ENCODE measurements at places on chromosomes 11 and 22.
A peak's percentile ranks its signal among the peaks of the same experiment; 100 is the strongest.

- DNase-seq, result peak; percentile 83
These were observed 10.9 kb upstream of the APOBEC3C start for GRCh38 chr22:39003165-39003638.

- DNase-seq, result no peak
These were observed 1359.5 kb downstream of the TBC1D22A start for GRCh38 chr22:48121984-48122383.

GRCh38 chr11:127902382-127902781 lies 685.0 kb downstream of the ETS1 start:
- no peak for DNase-seq

GRCh38 chr22:47626428-47627390 lies 864.3 kb downstream of the TBC1D22A start:
- no peak for DNase-seq

DNA sequence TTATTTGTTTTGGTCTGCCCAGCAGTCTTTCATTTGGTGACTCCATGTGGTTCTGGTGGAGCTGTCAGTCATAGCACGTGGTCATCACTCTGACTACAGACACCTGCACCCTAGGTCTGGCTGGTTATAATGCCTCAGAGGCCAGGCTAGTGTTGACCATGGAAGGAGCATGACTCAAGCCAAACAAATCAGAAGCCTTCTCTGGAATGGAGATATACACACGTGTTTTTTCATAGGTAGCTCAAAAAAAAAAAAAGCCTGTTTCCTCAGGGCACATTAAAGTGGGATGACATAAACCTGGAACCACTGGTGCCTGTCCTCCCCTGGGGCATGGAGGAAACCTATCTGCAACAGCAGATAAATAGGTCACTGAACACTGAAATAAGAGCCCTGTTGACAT lies 8.1 kb upstream of the PLAAT3 start:
- DNase-seq, result no peak

GRCh38 chr11:113549611-113550578 lies 74.7 kb upstream of the DRD2 start:
- DNase-seq, result no peak

DNA sequence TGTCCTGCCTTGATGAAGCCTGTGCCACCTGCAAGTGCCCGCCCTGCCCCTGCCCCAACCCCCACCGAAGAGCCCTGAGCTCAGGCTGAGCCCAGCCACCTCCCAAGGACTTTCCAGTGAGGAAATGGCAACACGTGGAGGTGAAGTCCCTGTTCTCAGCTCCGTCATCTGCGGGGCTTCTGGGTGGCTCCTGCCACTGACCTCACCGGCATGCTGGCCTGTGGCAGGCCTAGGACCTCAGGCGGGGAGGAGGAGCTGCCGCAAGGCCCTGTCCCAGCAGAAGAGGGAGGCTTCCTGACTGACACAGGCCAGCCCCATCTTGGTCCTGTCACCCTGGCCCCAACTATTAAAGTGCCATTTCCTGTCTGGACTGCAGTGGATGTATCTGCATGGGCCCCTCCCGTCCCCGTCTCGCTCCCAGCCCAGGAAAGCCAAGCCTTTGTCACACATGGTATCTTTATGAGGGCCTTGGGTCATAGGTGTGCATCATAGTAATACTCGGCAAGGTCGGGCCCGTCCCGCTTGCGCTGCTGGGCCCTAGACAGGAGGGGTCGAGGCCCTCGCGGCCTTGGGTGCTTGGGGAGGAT lies 882 bp downstream of the FREY1 start:
- DNase-seq, result no peak

- no peak for DNase-seq
These were observed 35.9 kb downstream of the EFCAB6 start for GRCh38 chr22:43776081-43776670.

GRCh38 chr11:106061249-106061784 lies 15.8 kb downstream of the KBTBD3 start:
- DNase-seq, result no peak

GRCh38 chr11:119121811-119122124 lies 388 bp downstream of the HINFP start:
- DNase-seq, result no peak

- DNase-seq, result peak; percentile 72
These were observed 48.7 kb upstream of the TEAD1 start for GRCh38 chr11:12625438-12626071.

DNA sequence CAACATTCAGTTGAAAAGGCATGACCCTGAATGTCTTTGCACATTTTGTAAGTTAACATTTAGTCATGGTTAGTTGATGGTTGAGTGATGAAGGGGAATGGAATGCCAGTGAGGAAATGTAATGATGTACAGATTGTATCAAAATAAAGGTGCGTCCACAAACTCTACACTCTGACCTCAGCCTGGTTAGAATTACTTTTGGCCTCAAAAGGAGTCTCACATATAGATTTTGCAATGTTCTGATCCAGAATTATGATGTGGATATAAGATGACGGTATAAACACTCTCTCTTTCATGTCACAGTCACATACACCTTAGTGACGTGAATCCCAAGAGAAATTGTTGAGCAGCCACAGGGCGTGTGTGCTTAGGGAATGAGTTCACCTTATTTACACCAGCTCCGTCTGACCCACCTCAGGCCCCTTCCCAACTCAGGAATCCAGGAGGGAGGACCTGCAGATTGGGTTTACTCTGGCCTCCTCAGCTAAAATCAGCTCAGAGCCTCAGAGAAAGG lies 100.1 kb downstream of the RDX start:
- DNase-seq, result no peak

DNA sequence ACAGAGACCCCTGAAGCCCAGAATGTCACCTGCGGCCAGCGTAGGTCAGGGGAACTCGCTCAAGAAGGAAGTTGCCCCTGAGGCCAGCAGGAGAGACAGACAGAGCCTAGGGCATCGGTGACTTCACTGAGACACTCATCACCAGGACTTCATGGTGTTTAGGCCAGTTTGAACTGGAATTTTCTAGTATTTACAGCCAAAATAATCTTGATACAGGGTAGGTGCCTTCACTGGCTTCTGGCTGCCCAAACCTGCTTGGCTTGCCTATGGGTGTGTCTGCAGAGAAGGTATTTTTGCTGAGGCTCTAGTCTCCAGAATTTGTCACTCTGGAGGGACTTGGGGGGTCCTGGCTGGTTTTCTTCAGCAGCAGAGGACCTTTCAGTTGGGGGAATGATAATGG lies 86.6 kb downstream of the FBXO7 start:
- DNase-seq, result no peak

- no peak for DNase-seq
These were observed 21.7 kb downstream of the POU2AF1 start for GRCh38 chr11:111357150-111358037.

DNA sequence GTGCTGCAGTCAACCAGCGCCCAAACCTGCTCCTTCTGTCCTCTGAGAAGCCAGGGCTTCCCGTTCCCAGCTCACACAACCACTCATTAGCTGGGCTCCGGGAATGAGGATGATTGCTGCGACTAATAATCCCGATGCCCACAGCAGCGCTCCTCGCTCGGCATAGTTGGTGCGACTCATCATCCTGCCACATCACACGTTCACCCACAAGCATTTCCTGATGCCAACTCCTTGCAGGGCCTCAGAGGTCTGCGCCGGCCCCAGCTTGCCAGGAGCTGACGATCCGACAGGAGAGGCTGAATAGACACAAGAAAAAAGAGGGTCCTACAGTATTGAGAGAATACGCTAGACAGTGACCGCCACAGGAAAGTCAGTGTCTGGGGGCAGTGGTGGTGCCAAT lies 10.6 kb upstream of the CSNK1E start:
- DNase-seq, result no peak

- DNase-seq, result no peak
These were observed 716 bp downstream of the AMOTL1 start for GRCh38 chr11:94768602-94769541.

- no peak for DNase-seq
These were observed 590 bp upstream of the IGF2 start for GRCh38 chr11:2139621-2140337.

DNA sequence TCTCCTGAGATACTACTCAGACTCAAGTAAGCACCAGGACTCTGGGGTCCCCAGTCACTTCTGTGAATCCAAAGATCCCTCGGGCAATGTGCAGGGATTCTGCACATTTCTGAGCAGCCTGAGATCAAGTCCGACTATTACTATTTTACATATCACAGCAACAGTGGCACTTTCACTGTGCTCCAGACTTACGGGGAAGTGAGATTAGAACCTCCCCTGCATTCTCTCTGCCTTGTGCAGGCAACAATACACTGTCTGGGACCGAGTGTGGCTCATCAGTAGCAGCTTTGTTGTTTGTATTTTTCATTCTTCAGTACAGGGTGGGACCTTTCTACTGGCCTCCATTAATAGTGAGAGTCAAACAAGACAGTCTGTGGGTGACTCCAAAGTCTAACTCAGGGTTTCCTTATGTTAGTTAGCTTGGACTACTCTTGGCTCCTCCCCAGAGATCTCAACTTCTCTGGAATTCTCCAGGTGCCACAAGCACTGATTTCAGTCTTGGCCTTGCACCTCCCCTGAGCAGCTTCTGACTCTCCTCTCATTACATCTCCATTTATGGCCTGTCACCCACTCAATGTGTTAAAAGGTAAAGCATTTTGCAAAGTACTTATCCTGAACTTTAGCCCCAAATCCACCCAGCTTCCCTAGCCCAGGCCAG lies 76.2 kb upstream of the TOP3B start:
- DNase-seq, result no peak

GRCh38 chr22:44360668-44361381 lies 48.1 kb upstream of the SHISAL1 start:
- peak; percentile 82 for DNase-seq

GRCh38 chr11:113632981-113633380 lies 73.1 kb downstream of the TMPRSS5 start:
- peak; percentile 79 for DNase-seq

DNA sequence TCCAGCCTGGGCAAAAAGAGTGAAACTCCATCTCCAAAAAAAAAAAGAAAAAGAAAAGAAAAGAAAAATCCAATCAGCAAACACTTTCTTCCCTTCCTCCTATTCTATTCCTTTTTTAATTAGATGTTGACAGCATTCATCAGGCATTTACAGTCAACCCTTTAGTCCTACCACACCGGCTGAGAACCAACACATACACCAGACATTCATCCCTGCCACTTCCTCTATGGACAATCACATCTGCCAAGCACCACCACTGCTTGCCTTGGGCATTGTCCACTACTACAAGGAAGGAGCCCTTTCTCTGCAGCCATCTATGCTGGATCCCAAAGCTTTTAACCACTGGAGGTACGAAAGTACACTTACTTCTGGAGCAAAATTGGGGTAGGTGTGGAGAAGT lies 9.4 kb upstream of the SLN start:
- DNase-seq, result no peak

DNA sequence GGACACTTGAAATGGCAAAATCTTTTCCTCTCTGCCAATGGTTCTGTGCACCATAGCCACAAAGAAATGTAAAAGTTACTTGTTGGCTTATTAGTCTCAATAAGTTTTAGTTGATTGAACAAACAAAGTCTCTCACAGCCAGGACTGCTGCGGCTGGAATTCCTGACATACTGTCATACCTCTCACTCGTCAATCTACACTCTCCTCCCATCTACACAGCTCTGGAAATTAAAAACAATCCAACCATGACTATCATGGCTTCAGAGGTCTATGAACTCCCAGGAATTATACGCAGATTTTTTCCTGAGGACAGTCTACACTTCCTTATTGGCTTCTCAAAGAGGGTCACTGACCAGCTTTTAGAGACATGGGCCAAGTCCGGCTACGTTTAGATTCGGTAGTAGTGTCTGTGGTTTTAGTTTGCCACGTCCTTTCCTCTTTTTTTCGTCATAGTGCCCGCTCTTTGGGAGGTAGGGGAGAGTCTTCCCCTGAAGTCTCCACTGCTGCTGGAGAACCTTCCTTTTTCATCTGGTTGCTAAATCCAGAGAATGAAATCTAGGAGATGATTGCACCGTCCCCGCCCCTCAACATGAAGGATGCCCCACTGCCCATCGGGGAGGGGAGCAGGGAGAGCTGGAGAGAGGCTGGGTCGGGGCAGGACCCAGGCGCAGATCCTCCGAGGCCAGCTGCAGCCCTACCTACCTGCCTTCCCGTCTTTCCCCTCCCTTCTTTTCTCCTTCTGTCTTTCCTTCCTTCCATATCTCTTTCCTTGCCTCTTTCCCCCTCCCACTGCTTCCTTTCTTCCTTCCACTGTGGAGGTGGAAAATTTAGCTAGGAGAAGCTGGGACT lies 1.0 kb upstream of the PLEKHB1 start:
- no peak for DNase-seq

GRCh38 chr11:13947379-13947778 lies 15.1 kb upstream of the SPON1 start:
- DNase-seq, result no peak

Data from stromal cell of bone marrow (primary cell).